ENCODE measurements at places on chromosomes 4 and X.

GRCh38 chrX:11893933-11894710, 136.1 kb downstream of the MSL3 start:
- no peak for DNase-seq

DNA sequence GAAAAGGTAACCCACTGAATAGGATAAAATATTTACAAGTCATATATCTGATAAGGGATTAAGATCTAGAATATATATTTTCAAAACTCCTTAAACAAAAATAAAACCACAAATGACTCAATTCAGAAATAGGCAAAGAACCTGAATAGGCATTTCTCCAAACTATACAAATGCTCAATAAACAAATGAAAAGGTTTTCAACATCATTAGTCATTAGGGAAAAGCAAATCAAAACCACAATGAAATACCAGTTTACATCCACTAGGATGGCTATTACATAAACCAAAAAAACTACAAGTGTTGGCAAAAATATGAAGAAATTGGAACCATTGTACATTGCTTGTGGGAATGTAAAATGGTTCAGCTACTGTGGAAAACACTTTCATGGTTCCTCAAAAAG, 167.0 kb upstream of the GALNT7 start:
- no peak for DNase-seq

GRCh38 chr4:143986180-143986579, 33.0 kb downstream of the GYPB start:
- no peak for DNase-seq

DNA sequence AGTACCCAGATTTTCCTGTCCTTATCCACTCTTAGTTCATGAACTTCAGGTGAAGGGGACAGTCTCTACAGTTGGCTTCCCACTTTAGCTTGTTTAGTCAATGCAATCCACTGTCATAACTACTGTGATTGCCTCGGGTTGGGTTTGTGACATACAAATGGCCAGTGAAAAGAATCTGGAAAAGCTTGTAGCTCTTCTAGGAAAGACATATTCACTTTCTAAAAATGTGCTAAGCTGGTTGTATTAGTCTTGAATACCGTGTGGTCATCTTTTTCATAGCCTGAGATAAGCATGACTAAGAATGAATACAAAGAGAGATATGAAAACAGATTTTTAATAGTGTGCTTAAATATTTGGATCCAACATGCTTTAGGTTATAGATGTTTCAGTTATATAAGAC, 1443.5 kb upstream of the IGFBP7 start:
- no peak for DNase-seq

GRCh38 chr4:95869961-95870500, 30.1 kb downstream of the PDHA2 start:
- no peak for DNase-seq

DNA sequence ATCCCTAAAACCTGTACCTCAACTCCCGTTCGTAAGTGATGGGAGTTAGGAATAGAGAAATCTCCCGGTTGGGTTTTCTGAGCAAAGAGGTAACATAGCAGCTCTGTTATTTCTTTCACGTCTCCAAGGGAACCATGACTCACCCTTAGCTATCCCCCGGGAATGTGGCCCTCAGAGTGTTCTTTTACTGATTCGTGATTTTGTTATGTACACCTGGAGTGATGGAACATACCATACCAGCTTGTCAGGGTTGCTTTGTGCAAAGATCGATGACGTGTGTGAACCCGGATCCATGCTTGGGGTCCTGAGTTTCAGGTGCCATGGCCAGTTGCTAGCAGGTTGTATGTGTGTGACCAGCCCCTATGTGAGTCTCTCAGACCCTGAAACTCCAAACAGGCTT, 52.6 kb downstream of the HPRT1 start:
- no peak for DNase-seq

- no peak for DNase-seq
Observed at GRCh38 chrX:134868771-134869495, 121.9 kb upstream of the SMIM10 start.

DNA sequence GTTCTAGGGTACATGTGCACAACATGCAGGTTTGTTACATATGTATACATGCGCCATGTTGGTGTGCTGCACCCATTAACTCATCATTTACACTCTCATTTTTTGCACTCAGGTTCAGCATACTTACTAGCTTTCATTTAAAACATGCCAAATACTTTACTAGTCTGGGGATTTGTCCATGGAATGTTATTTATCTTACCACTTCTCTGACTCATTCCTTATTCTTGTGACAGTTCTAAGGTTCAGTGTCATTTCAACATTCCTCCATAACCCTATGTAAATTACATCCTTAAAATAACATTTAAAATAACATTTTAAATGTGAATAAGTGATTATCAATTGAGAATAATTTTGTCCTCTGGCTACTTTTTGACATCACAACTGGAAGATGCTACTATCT, 19.5 kb upstream of the SYTL5 start:
- no peak for DNase-seq

GRCh38 chr4:73836373-73837279, at the start of gene CXCL6:
Gene CXCL6 (plus strand): TSS chr4:73836678. CDS start chr4:73836751, 73 bp downstream.
- no peak for DNase-seq

- no peak for DNase-seq
Observed at GRCh38 chrX:21155916-21156315, 218.3 kb upstream of the CNKSR2 start.

GRCh38 chrX:22147214-22147613, 115.1 kb downstream of the PHEX start:
- DNase-seq = no peak

DNA sequence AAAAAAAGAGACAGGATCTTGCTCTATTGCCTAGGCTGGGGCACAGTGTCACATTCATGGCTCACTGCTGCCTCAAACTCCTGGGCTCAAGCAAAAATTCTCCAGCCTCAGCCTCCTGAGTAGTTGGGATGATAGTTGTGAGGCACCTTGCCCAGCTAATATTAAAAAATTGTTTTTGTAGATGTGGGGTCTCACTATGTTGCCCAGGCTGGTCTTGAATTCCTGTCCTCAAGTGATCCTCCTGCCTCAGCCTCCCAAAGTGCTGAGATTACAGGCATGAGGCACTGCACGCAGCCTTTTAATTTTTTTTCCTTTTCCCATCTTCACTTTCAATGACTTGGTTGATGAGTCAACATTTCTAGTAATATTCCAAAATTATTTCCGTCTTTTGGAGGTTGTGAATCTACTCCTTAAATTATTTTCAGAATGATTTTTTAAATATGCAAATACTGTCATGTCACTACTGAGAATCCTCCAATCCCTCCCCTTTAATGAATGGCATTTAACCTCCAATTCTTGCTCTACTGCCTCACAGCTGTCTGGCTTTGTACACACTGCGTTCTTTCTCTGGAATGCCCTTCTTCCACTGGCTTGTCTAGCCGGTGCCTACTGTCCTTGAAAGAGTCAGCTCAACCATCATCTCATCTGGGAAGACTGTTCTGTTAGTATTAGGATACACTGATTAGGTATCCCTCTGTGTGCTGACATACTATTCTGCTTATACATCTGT, 27.5 kb upstream of the DCTD start:
- DNase-seq = no peak

DNA sequence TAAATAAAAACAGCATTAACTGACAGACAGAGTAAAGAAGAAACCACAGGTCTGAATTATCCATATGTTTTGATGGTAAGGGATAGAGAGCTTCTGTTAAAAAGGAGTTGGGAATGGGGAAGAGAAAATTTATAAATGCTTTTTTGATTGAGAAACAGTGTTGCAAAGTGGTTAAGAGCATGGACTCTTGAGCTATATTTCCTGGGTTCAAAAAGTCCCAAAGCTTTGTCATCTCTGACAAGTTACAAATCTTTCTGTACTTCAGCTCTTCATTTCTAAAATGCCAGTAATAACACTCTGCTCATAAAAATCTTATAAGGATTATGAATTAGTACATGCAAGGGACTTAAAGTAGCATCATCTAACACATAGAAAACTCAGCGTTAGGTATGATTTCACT, 62.2 kb downstream of the N4BP2 start:
- DNase-seq = no peak

GRCh38 chrX:132180929-132181328, 38.3 kb downstream of the RAP2C start:
- DNase-seq = no peak

DNA sequence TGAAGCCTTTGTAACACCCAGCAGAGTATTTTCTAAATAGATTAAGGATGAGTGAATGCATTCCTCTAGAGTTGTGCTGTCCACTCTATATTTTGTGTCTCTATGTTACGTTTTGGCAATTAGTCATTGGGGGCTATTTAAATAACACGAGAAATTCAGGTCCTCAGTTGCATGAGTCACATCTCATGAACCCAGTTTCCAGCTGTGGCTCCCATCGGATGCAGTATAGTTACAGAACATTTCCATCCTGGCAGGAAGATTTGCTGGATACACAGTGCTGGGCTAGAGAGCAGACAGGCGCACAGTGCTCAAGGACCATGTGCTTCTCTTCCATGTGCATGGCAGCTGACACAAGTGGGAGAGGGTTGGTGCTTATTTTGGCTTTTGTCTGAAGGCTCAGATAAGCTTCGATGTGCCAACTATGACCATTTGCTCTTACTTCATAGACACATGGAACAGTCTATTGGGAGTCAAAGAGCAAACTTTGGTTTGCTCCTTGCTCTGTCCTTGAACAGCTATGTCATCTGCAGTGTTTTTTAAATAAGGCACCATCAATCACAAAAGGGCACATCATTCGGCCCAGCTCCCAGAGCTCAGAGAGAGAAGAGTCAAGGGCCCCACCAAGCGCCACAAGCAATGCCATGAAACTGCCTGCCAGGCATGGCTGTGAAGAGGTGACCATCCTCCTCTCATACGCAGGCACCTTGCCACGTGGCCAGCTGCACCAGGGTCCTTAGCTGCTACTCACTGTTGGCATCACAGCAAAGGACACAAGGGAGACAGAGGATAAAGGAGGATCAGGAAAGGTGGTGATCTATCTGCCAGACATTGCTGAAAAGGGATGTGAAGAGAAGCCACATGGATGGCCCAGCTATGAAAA, 8.1 kb upstream of the STS start:
- DNase-seq = no peak

DNA sequence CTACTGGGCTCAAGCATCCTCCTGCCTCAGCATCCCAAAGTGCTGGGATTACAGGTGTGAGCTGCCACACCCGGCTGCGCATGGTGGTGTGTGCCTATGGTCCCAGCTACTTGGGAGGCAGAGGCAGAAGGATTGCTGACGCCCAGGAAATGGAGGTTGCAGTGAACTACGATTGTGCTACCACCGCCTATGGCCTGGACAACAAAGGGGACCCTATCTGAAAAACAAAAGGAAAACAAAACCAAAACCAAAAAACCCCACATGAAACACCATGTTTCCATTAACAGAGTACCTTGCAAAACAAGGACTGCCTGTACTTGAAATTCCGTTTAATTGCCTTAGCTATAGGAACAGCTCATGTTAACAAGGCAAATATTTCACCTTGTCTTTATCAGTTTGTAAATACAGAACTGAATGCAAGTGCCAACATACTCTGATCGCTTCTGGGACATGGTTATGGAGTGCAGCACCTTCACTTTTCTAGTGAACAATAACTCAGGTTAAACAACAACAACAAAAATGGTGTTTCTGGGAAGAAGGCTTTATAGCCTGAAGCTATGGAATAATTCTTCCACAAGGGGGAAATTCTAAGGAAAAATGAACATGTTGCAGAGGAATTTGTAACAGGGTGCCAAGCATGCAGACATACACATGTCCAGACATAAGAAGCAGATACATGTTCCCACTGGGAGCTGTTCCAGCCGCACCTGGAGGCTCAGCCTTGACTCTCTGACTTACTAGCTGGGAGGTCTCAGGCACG, 73.2 kb upstream of the STS start:
- no peak for DNase-seq

DNA sequence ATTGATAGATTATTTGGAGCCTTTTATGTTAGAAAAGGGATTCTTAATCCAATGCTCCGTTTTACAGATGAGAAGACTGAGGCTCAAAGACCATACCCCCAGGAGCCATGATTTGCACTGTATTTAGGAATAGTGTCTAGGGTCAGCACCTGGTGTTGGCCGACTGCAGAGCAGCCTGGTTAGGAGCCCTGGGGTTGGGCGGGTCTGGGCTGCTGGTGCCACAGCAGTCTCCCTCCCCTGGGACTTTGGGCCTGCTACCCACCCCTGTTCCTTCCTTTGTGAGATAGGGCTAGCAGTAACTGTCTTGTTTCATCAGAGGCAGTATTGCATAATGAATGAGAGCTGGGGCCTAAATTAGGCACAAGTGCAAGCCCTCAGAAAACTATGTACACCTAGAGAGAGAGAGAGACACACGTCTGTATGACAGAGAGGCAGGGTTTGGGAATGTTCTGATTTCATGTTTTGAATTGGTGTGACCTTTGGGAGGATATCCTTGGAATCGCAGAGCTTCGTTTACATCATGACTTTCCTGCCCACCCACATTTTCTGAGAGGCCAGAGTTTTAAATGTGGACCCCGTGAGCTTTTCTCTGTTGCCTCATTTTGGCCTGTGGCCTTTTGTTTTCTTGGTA, 111.7 kb downstream of the PTTG2 start:
- no peak for DNase-seq

DNA sequence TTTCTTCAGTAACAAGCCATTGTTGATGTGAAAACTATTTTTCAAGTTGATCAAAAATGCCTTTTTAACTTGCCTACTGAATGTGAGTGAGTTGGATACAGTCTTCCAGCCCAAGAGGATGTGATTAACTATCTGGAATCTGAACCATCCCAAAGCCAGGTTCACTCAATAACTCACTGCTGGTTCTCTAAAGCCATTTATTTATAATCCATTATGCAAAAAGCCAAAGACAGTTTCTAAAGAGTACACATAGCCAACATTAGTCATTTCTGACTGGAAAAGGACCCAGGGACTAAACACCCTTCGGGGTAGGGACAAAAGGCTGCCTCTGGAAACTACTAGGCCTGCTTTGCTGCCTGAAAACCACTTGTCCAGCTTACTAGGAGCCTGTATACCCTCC, 109.6 kb downstream of the SHROOM4 start:
- DNase-seq = no peak

- no peak for DNase-seq
Observed at GRCh38 chr4:30122711-30123110, 597.5 kb upstream of the PCDH7 start.

DNA sequence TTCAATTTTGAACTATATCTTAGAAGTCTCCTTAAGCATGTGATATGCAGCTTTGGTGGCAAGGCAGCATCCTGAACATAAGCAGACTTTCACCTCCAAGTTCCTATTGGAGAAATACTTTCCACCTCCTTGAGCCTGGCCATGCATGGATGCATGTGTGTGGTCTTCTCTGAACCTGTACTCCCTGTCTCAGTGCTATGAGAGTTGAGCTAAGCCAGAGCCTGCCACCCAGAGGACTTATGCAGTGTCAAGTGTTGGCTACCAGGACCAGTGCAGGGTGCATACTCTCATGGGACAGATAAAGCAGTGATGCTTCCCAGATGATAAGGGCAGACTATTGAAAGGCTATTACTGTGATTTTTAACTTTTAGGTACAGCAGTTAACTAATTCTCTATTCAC, 105.6 kb downstream of the TSPAN7 start:
- no peak for DNase-seq

- DNase-seq = no peak
Observed at GRCh38 chr4:5757536-5757935, 46.5 kb downstream of the EVC start.

DNA sequence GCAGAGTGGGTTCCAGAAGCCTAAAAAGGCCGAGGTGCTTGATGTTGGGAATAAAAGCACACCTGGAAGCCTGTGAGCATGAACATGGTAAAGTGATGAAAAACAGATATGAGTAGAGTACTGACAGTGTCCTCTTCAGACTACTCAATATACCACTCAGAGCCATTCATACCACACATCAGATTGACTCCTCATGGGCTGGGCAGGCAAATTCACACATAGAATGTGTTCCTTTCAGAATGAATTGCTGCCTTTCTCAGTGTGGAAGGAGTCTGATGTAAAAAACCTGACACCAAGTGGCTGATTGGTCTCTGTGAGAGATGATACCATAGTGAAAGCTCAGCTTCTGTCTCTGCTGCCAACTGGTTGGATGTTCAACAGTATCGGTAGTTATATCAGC, 442.7 kb downstream of the RAPGEF2 start:
- no peak for DNase-seq

All from activated CD4-positive, alpha-beta T cell treated with anti-CD3 and anti-CD28 coated beads, Interleukin-2, amount 50 U/mL, for 4 hours (primary cell).